Upper lobe of left lung (tissue), 6 donors: ENCODE measurements at places on chromosomes 6 and 20. TPM values are rescaled to one million over a fixed set of nuclear protein-coding genes. Genes with fewer than 3 reads are reported as not detected.

TJAP1 gene
- 38.1 TPM for total RNA-seq

MYLK2 gene
- not detected for total RNA-seq

- no peak for DNase-seq
These were observed 129.5 kb downstream of the ASCC3 start for GRCh38 chr6:100751590-100751989.

GRCh38 chr20:6045566-6045965 lies 8.3 kb downstream of the LRRN4 start:
- no peak for DNase-seq

GRCh38 chr20:12072221-12072953 lies 154.7 kb downstream of the BTBD3 start:
- no peak for DNase-seq

GRCh38 chr6:155970876-155971708 lies 515.5 kb upstream of the NOX3 start:
- no peak for DNase-seq

MYL9 gene
- 105 TPM for total RNA-seq

DNA sequence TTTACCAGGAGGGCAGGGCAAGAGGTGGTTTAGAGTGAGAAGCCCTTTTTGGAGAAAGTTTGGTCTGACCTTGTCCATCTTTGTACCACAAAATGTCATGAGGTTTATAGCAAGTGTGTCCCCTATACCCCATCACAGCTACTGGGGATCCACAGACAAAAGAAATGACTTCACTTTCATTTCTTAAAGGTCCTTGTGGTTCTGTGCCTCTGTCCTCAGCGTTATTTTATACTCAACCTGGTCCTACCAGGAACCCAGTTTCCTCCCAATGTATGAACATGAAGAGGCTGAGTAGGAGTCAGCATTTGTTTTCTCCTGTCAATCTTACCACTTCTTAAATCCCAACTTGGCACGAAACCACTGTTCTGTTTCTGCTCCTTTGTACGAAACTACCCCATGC lies 157.6 kb downstream of the NFATC2 start:
- DNase-seq: no peak

DNA sequence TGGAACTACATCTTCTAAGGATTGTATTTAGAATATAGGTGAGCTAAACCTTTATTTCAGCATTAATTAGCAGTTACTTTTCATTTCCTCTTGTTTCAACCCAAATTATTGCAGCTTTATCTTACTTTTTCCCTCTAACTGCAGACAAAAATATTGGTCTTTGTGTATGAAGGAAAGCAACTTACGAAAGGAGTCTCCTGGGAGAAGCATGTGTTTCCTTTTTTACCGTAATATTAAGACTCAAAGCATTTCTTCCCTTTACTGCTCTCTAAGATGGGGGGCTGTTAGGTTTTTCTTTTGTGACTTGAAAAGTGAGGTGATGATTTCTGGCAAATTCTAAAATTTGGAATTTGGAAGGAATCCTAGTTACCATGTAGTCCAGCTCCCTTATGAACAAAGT lies 111.0 kb downstream of the TCP11 start:
- DNase-seq: no peak
